Lung (tissue), 17 donors: ENCODE measurements at places on chromosomes 2 and 18. TPM values are rescaled to one million over a fixed set of nuclear protein-coding genes. Genes with fewer than 3 reads are reported as not detected.
A peak's percentile ranks its signal among the peaks of the same experiment; 100 is the strongest.

- no peak for DNase-seq
Observed at GRCh38 chr2:234939996-234940395, 11.8 kb upstream of the SH3BP4 start.

GRCh38 chr2:200411831-200412230 is 98.0 kb downstream of the KCTD18 start:
- DNase-seq: no peak

Gene CDH7
- total RNA-seq: not detected

- no peak for DNase-seq
Observed at GRCh38 chr2:40120957-40121356, 330.9 kb downstream of the SLC8A1 start.

GRCh38 chr2:19607931-19608771 is 249.7 kb upstream of the OSR1 start:
- DNase-seq: no peak

Gene ACKR3
- total RNA-seq: 12.9 TPM

Gene LRRC30
- not detected for total RNA-seq

Gene SDC1
- total RNA-seq: 232 TPM

GRCh38 chr2:30527411-30527810 is 80.4 kb downstream of the LCLAT1 start:
- DNase-seq: no peak

Gene AQP12A
- total RNA-seq: not detected

DNA sequence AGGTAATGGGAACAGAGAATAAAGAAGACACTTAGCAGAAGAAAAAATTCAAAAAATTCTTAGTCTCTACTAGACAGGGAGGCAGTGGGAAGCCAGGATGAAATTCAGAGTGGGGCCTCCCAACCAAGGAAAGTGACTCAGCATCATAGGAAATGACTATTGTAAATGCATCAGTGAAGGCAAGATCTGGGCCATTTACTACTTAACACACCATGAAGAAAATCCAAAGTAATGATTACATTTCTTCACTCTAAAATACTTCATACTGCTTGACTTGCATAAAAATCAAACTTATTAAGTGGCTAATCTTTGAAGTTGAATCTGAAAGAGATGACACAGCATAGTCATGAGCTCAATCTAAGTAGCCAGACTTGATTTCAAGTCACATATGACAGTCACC is 405.8 kb upstream of the SLC39A10 start:
- DNase-seq: no peak

DNA sequence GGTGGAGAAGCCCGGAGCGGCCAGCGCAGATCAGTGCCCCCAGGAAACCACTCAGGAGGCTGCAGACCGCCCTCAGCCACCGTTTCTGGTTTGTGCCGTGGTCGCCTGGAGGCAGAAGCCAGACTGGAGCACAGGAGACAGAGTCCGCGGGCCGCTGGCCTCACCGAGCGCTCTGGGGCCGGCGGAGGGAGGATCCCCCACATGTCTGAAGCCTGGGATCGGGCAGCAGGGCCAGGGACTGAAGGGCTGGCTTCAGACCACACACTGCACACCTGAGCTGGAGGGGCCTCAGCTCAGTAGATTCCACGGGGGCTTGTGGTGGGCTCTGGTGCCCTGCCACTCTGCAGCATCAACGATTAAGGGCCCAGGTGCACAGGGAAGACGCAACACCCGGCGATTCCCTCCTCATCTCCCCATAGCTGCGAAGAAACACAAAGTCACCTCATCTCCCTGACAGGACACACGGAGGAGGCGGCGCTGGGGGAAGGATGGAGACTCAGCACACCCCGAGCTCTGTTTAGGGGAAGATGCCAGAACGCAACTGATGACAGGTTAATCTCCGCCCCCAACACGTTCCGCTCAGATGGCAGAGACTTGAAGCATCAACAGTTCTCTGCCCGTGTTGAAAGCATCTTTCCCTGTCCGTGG is 408.1 kb downstream of the GALR1 start:
- no peak for DNase-seq

- DNase-seq: no peak
Observed at GRCh38 chr2:62398356-62398755, 107.6 kb downstream of the TMEM17 start.

- DNase-seq: no peak
Observed at GRCh38 chr2:233081232-233081730, 21.1 kb downstream of the INPP5D start.

Gene CAB39
- total RNA-seq: 123 TPM

- no peak for DNase-seq
Observed at GRCh38 chr2:233654501-233654900, 17.2 kb upstream of the UGT1A9 start.

DNA sequence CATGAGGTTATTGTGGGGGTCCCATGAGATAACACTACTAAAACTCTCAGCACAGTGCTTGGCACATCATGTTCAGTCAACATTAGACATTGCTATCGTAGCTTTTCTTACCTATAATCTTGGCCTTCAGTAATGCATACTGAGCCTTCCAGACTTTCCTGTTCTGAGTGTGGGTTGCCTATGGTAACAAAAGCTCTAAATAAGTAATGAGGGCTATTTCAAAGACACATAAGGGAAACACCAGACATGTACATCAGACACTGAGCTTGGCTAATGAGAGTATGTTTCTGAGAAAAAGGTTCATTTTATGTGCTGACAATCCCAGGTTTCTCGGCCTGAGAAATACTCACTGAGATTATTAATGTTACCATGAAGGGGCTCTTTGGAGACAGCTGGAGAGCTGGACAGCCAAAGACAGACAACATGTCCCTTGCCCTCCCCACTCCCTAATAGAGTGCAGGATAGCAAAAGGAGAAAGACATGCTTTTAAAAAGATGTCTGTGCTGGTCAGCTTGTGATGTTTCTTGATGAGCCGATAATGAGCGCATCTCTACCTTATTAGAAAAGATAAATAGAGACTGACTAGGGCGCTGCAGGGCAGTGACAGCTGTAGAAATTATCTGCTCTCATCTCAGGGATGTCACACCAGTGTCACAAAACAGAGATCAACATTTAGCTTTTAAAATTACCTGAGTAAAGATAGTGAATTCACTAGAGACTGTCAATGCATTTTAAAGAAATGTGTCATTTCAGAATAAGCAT is 25.4 kb downstream of the POLE4 start:
- no peak for DNase-seq

DNA sequence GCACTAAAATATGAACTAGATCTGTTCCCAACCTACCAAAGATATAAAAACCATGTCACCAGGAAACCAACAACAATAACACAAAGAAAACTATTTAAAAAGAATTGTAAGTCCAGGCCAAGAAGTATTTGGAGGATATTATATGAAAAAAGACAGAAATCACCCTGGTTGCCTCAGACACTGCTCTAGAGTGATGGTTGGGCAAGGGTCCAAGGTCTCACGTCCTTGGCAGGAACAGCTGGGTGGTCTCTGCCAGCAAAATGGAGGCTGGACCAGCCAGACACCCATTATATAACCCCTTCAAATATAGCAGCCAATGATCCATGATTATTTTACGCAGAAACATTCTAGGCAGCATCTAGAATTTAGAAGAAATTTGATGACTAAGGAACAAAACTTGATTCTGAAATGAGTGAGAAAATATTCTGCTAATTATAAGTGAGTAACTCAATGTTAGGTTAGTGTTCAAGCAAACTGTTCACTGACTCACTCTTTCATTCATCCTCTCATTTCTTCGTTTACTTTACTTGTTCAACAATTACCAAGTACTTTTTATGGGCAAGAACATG is 35.4 kb downstream of the MRPL35 start:
- peak; percentile 76 for DNase-seq

DNA sequence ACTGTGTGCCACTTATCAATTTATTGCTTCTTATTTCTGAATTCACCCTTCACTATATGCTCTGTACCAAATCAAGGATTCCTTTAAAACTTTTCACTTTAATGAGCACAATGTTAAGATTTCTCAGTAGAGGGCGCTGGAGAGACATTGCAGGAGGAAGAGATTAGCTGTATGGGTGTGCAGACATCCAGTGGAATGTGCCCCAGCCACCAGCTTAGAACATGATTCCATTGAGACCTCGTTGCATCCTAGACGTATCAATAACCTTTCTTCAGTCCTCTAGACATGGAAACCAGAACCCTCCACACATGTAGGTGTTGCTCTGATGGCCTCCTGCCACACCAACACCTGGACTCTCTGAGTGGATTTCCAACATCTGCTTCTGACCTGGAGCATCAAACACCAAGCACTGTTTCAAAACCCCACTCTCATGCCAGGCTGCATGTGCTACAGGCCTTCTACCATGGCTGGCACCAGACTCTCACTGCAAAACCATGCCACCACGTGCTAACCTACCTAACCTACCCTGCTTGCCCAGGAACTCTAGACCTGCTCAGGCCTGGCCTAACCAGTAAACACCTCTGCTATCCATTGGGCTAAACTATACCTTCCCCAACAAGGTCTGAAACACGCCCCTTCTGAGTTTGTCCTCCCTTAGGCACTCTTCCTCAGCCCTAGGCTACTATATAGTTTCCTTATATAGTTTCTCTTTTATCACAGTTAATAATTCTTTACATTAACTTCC is 633.2 kb upstream of the PKDCC start:
- no peak for DNase-seq

DNA sequence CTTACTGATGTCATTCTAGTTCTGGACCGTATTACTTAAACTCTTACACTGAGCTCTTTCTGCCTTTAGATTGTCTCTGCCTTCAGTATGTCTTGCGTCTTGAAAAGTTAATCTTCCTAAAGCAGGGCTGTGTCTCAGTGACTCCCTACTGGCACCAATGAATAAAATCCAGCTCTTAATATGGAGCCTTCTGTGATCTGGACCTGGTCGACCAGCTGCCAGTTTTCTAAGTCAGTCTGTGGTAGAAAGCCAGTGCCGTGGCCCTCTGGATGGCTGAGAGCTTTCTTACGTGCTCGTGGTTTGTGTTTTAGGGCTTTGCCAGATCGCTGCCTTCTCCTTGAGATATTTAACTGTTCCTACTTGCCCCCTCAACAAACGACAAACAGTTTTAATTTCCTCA is 26.8 kb downstream of the ZNF407 start:
- DNase-seq: no peak

- DNase-seq: no peak
Observed at GRCh38 chr2:15038366-15039364, 406.1 kb downstream of the LRATD1 start.

DNA sequence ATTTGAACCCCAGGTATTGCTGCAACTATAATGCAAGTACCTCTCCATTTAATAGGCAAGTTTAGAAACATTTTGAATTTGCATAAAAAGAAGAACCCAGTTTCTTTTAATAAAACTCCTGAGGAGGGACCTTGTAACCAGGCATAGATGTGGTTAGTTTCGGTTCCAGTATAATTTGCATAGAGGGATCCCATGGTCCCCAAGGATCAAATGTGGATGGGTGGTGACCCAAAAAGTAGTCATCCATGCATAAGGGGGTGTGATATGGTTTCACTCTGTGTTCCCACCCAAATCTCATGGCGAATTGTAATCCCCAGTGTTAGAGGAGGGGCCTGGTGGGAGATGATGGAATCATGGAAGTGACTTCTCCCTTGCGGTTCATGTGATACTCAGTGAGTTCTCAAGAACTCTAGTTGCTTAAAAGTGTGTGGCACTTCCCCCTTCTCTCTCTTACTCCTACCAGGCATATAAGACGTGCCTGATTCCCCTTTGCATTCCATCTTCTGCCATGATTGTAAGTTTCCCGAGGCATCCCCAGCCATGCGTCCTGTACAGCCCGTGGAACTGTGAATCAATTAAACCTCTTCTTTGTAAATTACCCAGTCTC is 40.2 kb upstream of the SKA1 start:
- no peak for DNase-seq

GRCh38 chr18:70292628-70293027 is 3.8 kb downstream of the SOCS6 start:
- no peak for DNase-seq

DNA sequence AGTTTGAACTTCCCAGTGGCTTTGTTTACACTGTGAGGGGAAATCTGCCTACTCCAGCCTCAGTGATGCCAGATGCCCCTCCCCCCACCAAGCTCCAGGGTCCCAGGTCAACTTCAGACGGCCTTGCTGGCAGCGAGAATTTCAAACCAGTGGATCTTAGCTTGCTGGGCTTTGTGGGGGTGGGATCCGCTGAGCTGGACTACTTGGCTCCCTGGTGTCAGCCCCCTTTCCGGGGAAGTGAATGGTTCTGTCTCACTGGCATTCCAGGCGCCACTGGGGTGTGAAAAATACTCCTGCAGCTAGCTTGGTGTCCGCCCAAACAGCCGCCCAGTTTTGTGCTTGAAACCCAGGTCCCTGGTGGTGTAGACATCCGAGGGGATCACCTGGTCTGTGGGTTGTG is 70.0 kb upstream of the NEUROD1 start:
- no peak for DNase-seq

- no peak for DNase-seq
Observed at GRCh38 chr2:64753399-64753798, 99.7 kb upstream of the SERTAD2 start.

DNA sequence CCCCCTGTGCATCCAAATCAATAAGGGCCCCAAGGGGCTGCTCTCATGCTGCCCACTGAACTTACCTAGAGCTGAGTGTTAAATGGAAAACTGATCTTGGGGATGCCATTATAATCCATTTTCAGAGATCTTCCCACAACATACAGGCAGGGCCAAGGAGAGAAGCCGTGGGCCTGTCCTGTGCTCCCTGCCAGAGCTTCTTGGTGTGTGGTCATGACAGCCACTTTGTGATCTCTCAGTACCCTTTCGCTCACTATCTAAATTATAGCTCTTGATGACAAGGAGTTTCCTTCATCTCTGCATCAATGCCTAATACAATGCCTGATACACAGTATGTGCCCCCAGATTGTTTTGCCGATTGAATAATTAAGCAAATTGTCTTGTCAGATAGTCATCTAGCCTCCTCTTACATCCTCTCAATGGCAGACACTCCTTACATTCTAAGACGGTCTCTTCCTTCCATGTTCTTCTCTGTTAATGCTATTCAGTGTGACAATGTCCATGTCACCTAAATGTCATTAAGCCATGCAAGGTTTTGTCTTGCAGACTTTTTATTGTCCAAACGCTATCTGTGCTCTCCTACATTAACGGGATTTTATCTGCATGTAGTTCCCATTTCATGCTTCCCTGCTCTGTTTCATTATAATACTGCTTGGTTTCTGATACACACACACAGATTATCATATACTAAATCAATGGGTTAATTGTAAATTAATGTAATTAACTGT is 5.9 kb downstream of the CSRNP3 start:
- no peak for DNase-seq

Gene CETN1
- not detected for total RNA-seq

Gene TXNDC2
- not detected for total RNA-seq

Gene TMEM169
- total RNA-seq: 0.63 TPM

- DNase-seq: no peak
Observed at GRCh38 chr2:133606616-133607015, 38.4 kb upstream of the NCKAP5 start.

DNA sequence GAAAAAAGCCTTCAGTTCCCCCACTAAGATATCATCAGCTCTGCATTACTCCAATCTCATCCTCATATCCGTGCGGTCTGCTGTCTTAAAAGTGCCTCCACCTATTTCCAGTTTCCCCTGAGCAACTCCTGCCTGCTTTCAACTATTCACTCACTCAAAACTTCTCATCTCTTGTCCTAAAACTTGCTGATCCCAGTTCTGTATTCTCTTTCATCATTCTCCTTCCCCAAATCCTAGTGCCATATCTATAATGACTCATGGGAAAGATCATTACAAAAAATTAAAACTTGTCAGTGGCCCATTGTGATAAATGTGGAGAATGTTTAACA is 20.0 kb downstream of the ACVR1 start:
- no peak for DNase-seq

GRCh38 chr2:121501031-121501430 is 29.6 kb upstream of the RNU4ATAC start:
- peak; percentile 16 for DNase-seq

- no peak for DNase-seq
Observed at GRCh38 chr2:73295751-73296400, 2.5 kb upstream of the EGR4 start.
